ENCODE measurements at places on chromosomes 7 and 10. TPM values are rescaled to one million over a fixed set of nuclear protein-coding genes. Genes with fewer than 3 reads are reported as not detected.

Gene TUBAL3
- total RNA-seq: 1.3 TPM

Gene ATG9B
- total RNA-seq: 1.6 TPM

Gene HECW1
- 0.05 TPM for total RNA-seq

Gene GIMAP1
- total RNA-seq: 9.8 TPM

Gene MSMB
- 1.1 TPM for total RNA-seq

Gene UFSP1
- 2.7 TPM for total RNA-seq

Gene CACNA2D1
- total RNA-seq: 8.4 TPM

Gene MINDY4
- total RNA-seq: 1.5 TPM

Gene PDGFA
- 8.1 TPM for total RNA-seq

Gene PAX4
- total RNA-seq: not detected

Gene ADD3
- 217 TPM for total RNA-seq

Gene RASSF4
- total RNA-seq: 17.9 TPM

Gene FGF8
- total RNA-seq: 0.14 TPM

Gene GNG11
- total RNA-seq: 32.2 TPM

Gene MMP21
- total RNA-seq: not detected

Gene SLC35B4
- 6.1 TPM for total RNA-seq

Gene GIMAP2
- 70.4 TPM for total RNA-seq

Gene CCL24
- 0.19 TPM for total RNA-seq

Gene PHYHIPL
- total RNA-seq: 0.09 TPM

Measured in thymus (tissue), 14 donors.